PC-9 (cell line): ENCODE measurements at places on chromosomes 1 and 21. TPM values are rescaled to one million over a fixed set of nuclear protein-coding genes. Genes with fewer than 3 reads are reported as not detected.

DNA sequence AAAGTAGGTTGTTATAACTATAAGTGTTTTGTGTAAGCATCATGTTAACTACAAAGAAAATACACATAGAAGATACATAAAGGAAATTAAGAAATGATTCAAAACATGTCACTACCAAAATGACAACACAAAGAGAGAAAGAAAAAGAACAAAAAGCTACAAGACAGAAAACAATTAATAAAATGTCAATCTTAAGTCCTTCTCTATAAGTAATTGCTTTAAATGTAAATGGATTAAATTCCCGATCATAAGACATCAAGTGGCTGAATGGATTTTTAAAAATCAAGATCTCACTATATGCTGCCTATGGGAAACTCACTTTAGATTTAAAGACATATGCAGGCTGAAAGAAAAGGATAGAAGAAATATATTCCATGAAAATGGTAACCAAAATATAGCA lies 232.3 kb upstream of the NFIA start:
- DNase-seq, result no peak

DNA sequence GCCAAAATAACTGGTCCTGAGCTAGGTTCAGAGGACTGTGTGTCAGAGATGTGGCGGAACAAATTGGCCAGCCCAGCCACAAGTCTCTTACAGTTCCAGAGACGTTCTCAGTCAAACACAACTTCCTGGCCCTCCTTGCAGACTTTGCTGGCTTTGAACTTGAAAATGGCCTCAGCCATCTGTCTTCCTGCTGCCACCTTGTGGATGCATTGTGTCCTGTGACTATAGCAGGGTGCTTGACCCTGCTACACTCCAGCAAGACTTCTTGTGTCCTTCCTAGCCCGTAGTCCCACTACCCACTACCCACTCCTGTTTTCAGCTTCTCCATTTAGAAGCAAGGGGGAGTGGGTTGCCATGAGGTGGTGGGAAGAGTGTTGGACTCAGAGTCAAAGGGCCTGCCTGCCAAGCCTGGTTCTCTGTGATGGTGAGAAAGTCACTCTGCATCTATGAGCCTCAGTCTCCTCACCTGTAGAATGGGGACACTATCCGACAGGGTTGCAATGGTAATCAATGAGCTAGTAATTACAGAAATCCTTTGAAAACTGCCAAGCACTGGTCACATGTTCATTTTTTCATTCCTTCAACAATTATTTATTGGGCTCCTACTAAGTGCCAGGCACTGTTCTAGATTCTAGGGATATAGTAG lies 109.9 kb downstream of the IGSF21 start:
- DNase-seq, result no peak

- DNase-seq, result no peak
Observed at GRCh38 chr1:63107066-63107465, 215.3 kb upstream of the FOXD3 start.

DNA sequence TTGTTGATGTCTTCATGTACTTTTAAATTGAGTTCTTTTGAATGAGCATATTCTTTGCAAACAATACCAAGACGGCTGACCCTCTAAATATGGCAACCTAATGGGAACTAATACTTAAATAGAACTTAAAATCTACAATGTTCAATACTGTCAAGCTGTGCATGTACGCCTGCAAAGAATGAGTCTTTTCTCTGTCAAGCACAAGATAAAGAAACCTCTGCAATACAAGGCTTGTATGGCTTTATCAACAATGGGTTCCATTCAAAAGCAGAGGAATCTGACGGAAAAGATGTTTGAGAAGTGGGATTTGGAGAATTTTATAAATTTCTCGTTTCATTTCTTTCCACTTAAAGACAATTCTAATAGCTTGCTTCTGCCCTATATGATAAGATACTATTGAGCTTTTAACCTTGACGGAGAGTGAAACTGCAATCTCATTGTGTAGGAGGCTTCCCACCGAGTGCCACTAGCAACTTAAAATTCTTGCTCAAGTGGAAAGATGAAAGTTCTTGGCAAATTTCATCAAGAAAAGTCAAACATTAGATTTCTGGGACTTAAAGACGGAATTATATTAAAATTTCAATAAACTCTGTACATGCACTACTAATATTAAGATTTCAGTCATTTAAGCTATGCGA lies 119.8 kb downstream of the RGS21 start:
- no peak for DNase-seq

DNA sequence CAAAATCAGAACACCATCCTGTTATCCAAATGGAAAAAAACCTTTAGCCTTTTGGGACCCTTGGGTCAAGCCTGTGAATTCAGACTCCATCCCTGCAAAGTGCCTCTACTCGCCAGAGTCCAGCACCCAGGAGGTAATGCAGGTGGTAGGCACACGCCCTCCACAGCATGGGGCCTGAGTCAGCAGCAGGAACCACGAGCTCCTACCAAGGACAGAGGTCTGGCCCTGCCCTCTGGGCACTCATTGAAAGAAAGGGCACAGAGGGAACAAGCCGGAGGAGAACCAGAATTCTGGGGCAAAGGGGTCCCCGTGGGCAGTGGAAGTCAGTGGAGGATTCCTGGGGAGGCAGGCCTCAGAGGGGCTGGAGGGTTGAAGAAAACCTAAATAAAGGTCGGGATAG lies 438.1 kb downstream of the NPHP4 start:
- no peak for DNase-seq

GRCh38 chr1:165671526-165671925 lies 26.8 kb downstream of the ALDH9A1 start:
- DNase-seq, result no peak

- peak; percentile 64 for DNase-seq
Observed at GRCh38 chr1:93847811-93848288, 31.2 kb downstream of the DNTTIP2 start.

GRCh38 chr1:70583522-70583921 lies 172.5 kb downstream of the CTH start:
- no peak for DNase-seq

DNA sequence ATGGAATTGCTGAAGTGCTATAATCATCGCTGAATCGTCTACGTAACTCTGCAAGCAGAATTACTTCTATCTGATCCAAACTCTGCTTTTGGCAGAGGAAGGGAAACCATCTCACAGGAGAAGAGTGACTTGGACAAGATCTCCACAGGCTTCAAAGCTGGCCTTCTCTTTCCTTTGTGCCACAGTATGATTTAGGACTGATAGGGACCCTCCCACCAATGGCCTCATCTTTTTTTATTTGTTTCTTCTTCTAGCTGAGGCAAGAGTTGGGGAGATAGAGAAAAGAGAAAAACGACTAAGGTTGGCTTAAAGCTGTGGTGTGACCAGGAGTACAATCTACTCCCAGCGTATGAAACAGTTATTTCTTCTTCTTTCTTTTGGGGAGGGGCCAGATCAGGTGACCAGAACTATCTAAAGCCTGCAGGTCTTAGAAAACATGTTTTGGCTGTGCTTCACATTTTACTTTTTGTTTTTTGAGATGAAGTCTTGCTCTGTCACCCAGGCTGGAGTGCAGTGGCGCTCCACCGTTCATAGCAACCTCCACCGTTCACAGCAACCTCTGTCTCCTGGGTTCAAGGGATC lies 35.0 kb downstream of the ZNF496 start:
- no peak for DNase-seq

GRCh38 chr1:95309031-95309471 lies 75.0 kb downstream of the RWDD3 start:
- peak; percentile 49 for DNase-seq

DNA sequence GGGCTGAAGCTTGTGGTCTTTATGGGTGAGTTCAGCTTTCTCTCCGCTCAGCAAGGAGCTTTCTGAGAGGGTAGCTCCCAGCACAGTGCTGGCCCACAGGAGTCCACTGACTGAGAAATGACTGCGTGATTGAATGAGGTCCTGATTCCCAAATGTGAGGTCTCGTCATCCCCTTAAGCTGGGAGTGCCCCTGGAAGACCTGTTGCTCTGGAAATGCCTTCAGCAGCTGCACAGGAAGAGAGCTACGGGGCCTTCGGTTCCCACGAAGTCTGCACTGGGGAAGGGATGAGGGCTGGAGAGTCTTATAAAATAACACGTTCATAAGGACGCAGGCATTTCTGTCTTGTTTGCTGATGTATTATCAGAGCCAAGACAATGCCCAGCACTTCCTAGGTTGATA lies 14.0 kb downstream of the TNNT2 start:
- DNase-seq, result no peak

GRCh38 chr21:33101300-33101911 lies 31.5 kb downstream of the OLIG1 start:
- DNase-seq, result no peak

SPRR2G gene
- total RNA-seq, result not detected in 2 replicates

SPRR5 gene
- total RNA-seq, result not detected in 2 replicates

HLX gene
- 1.1 and 1.8 TPM in 2 replicates for total RNA-seq

DCDC2B gene
- not detected in 2 replicates for total RNA-seq

ISG15 gene
- total RNA-seq, result 20.9 and 37.7 TPM in 2 replicates

FCN3 gene
- total RNA-seq, result not detected in 2 replicates
